ENCODE measurements at places on chromosomes 7 and 10.

DNA sequence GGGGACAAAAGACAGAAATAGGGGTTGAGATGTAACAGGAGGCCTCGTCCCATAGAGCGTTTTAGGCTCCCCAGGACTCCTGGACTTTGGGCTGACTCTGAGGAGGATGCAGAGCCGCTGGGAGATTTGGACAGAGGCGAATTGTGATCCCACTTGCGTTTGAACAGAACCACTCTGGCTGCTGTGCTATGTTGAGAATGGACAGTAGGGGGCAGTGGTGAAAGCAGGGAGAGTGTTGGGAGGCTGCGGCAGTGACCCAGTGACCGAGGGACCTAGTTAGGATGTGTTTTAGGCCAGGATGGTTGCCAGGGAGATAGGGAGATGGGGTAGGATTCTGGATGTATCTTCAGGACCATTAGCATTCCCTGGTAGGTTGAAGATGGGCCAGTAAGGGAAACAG lies 271.6 kb downstream of the CCDC3 start:
- DNase-seq: no peak

GRCh38 chr10:121242741-121243608 lies 355.3 kb downstream of the FGFR2 start:
- no peak for DNase-seq

- no peak for DNase-seq
Observed at GRCh38 chr10:89553064-89553734, 17.8 kb upstream of the SLC16A12 start.

DNA sequence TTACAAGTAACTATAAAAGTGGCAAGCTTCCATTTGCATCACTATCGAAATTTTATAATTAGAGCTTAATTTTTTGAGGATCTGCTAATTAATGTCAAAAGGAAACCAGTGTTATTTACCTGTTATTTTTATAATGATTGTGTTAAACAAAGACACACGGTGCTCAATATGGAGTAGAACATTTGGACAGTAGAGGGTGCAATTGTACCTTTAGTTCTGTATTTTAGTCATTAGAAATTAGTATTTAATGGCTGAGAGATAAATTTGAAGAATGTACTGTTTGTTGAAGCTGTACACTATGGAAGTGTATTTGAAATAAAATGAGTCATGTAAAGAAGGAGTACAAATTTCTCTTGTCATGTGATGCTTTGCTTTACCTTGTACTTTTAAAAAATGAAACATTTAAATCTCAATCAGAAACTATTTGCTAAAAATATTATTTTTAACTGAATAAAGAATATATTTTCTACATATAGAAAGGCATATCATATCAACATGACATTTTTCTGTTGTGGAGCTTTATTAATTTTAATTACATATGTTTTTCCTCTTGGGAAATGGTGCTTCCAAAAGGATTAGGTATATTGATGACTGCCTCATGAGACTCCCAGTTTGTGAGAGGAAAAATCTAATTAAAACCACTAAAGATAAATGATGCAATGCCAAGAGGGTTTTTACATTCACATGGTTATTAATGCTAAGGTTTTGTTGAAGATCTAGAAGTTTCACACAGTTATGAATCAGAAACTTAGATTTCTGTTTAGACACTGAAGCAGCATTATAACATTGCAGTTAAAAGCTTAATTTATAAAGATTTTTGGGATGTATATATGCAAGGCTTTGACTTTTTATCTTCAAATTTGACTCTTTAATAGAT lies 10.4 kb upstream of the PRKG1 start:
- DNase-seq: no peak

- DNase-seq: no peak
Observed at GRCh38 chr10:64873088-64873487, 1351.9 kb downstream of the REEP3 start.

DNA sequence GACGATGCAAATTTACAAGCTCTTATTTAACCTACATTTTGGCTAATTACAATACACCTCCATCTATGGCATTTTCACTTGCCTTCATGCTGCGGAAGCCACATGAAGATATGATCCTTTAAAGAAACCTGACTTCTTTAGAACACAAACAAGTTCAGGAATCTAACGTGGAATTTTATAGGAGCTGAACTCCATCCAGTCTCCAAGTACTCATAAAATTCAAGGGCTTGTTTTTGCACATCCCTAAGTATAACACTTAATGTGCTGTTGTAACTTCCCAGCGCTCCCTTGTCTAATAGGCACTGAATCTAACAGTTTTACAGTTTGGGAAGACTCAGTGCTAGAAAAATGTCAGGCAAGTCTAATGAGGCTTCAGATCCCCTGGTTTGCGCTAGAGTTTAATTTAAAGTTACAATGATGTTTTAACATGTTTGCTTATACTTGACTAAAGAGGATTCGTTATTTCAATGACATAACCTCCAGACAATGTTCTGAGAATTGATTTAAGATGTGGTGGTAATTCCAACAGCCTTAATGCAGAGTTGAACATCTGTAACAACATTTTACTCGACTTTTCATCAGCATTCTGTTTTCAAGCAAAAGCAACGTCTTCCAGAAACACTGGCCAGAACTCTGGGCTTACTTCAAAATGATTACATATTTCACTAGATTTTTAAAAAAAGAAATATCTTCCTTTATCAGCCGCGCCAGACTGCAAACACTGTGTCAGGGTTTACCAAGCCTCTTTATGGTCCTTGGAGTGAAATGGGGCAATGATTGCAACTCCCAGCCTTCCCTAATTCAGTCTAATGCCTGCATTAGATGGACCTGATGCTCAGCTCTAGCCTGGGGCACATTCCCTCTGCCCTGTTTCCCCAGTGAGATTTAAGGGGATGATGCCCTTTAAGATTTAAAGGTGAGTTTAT lies 664.3 kb downstream of the KCNMA1 start:
- no peak for DNase-seq

GRCh38 chr7:90311175-90311574 lies 9.9 kb downstream of the FAM237B start:
- no peak for DNase-seq

- DNase-seq: no peak
Observed at GRCh38 chr7:127968547-127968946, 62.7 kb downstream of the LRRC4 start.

GRCh38 chr10:2139746-2140145 lies 402.4 kb upstream of the ADARB2 start:
- no peak for DNase-seq

GRCh38 chr7:137331378-137331777 lies 12.2 kb downstream of the PTN start:
- DNase-seq: no peak

GRCh38 chr10:75280236-75280635 lies 44.5 kb upstream of the COMTD1 start:
- no peak for DNase-seq

DNA sequence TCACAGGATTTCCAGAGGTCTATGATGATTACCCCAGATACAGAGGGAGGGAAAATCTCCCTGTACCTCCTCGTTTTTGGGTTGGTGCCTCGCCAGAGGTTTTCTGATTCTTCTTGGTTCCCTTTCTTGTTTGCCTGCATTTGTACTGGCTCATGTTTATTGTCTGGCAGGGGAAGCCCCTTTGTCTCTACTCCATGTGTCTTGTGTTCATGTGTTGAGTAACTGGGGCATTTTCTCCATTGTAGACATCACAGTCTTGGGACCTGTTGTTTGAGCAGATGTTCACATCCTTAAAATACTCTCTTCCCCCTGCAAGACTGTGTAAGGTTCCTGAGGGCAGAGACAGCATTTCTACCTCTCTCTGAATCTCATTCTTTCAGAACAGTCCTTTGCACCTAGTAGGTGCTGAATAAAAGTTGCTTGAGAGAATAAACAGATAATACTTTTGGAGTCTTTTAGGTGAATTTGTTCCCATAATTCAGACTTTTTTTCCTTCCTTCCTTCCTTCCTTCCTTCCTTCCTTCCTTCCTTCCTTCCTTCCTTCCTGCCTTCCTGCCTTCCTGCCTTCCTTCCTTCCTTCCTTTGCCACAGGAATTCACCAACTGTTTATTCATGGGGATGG lies 25.1 kb downstream of the CDK14 start:
- no peak for DNase-seq

- DNase-seq: no peak
Observed at GRCh38 chr7:121041516-121042148, 53.1 kb downstream of the CPED1 start.

GRCh38 chr7:24576171-24577025 lies 3.1 kb downstream of the PALS2 start:
- DNase-seq: no peak

GRCh38 chr10:29329420-29329819 lies 40.5 kb downstream of the LYZL1 start:
- no peak for DNase-seq

GRCh38 chr7:1586827-1587705 lies 17.2 kb upstream of the PSMG3 start:
- no peak for DNase-seq

GRCh38 chr10:75461672-75462649 lies 30.5 kb downstream of the LRMDA start:
- DNase-seq: no peak

- DNase-seq: no peak
Observed at GRCh38 chr7:29332875-29333855, 138.6 kb downstream of the CHN2 start.

DNA sequence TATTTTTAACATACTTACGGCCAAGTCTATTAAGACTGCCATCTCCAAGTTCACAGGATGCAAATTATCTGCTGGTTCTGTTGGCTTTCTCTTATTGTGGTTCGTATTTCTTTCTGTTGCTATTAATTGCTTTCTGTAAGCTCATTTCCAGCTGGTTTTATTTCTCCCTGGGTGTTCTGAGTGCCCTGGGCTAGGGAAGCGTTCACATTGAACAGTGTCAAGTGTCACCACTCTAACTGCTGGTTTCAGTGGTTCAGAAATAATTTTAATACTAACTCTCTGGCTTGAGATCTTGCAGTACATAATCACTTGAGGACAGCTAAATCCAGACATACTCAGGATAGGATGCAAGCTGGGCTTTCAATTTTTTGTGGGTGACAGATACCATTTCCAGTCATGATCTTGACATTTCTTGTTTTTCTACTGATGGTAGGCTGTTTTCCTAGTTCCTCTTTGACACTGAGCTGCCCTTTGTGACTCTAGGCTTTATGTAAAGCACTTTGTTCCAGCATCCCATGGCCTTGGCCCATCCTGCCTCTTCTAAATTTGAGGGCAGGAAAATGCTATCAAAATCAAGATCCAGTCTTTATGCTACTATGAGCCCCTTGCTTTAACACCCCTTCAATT lies 117.6 kb downstream of the SNX13 start:
- DNase-seq: no peak

GRCh38 chr7:142616121-142616643 lies 133.1 kb upstream of the PRSS1 start:
- DNase-seq: no peak

DNA sequence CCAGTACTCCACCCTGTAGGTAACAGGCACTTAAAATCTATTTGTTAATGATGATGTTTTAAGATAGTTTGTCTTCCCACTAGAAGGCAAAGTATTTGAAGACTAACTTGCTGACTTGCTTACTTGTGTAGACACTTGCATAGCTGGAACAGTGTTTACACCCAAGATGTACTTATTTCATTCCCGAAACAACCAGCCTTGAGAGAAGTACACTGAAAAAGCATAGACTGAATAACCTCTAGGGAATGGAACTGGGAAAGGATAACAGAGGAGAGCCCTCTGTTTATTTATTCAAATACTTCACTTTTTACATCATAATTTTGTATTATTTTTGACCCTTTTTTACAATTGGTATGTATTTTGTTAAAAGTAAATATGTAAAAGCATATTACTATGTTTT lies 33.1 kb upstream of the TMEM26 start:
- DNase-seq: no peak

DNA sequence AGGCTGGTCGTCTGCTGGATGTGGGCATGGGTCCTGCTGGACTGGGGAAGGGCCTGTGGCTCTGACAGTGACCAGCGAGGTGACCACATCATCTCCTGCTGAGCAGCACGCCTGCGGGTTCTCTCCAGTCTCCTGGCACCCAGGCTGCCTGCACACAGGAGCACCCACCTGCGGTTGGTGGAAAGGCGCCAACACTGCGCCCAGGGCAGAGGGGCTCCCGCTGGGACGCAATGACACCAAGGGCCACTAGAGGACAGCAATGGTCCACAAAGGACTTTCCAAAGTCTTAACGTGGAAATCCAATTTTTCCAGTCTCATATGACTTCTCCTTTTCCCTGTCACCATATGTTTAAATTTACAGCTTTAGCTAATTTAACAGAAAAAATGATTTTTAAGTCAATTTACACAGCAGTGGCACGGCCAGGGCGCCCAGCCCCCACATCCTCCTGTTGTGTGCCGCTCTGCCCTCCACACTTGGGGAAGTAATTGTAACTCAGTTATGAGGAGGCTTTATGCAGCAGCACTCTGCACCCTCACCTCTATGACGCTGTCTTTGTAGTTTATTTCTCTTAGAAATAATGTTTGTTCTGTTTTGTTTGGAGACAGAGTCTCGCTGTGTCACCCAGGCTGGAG lies 38.1 kb downstream of the CFAP46 start:
- no peak for DNase-seq

DNA sequence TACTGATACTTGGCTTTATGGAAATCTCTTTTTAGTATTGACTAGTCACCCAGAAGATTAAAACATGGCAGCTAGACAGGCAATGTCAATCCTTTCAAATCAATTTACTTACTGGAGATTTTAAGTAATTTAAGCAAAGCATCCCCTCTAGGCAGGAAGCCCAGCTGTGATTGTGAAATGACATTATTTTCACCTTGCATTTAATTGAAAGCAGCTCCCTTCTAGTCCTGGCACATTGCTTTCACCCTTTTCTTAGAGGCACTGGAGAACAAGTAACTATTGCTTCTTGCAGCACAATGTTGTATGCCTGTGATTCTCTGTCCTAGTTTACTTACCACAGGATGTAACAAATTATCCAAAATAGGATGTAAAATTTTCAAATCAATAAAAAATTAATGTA lies 13.3 kb downstream of the ST7 start:
- no peak for DNase-seq

DNA sequence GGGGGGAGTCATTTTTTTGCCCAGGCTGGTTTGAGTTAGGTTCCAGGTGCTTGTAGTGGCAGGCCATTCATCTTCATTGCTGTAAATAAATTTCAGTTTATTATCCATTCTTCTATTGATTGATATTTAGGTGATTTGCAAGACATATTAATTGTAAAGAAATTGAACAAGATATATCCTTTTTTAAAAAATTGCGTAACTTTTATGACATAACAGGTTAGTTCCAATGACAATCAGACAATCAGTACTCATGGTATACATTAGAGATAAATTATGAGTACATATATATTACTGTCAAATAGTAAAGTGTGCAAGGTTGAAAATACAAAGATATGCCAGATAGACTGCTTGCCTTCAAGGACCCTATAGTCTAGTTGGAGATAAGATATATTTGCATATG lies 92.2 kb upstream of the GLCCI1 start:
- no peak for DNase-seq
